ENCODE measurements at places on chromosomes 12 and 14.

- DNase-seq, result no peak
These were observed 27.4 kb downstream of the SRRM4 start for GRCh38 chr12:119008691-119009221.

- no peak for DNase-seq
These were observed 29.0 kb downstream of the PPFIBP1 start for GRCh38 chr12:27552886-27553560.

DNA sequence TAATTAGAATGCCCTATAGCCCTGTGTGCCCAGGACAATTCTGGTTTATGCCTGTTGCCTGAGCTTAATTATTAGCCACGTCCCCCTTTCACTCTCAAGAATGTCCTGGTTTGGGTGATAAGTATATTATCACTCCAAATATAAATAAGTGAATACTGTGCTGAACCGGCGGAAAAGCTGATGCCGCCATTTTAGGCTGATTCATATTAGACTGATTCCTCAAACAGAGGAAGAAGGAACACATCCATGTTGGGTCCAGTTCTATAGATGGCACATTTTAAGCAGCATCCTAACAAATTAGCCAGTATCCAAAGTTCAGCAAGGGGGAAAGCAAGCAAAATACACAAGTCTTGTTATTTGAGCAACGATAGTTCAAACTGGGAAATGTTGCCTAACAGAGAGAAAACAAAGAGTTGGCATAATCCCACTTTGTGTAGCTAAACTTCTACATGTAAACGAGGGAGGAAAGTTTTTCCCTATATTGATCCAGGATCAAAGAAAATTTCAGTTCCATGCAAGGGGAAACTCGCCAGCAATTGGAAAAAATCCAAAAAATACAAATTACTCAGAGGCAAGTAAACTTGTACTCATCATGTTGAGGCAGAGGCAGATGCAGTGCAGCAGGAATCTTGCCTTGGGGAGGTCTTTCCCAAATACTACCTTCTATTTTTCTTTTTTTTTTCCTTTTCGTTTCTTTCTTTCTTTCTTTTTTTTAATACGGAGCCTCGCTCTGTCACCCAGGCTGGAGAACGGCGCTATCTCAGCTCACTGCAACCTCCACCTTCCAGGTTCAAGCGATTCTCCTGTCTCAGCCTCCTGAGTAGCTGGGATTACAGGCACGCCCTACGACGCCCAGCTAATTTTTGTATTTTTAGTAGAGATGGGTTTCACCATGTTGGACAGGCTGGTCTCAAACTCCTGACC is 96.2 kb downstream of the ITPR2 start:
- no peak for DNase-seq

DNA sequence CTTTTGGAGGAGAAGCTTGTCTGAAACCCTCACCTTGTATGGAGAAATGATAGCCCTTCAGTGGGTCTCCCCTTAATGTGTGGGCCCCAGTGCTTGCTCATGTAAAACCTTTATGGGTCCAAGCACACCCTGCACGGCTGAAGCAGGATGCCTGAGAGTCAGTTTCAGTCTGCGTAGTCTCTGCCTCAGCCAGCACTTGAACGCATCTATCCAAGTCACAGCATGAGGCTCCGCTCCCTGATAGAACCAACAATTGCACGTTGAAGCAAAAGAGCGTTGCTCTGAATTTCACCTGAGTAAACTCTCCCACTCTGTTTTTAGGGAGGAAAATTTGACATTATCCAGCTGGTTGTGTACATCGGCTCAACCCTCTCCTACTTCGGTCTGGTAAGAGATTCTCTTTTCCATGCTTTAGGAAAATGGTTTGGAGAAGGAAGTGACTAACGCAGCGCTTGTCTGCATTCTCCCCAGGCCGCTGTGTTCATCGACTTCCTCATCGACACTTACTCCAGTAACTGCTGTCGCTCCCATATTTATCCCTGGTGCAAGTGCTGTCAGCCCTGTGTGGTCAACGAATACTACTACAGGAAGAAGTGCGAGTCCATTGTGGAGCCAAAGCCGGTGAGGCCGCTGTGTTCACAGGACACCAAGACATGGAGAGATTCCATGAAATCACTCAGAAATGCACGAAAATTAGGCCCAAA is 33.0 kb upstream of the P2RX4 start:
- no peak for DNase-seq

GRCh38 chr12:25800101-25800500 is 158.4 kb upstream of the RASSF8 start:
- DNase-seq, result no peak

DNA sequence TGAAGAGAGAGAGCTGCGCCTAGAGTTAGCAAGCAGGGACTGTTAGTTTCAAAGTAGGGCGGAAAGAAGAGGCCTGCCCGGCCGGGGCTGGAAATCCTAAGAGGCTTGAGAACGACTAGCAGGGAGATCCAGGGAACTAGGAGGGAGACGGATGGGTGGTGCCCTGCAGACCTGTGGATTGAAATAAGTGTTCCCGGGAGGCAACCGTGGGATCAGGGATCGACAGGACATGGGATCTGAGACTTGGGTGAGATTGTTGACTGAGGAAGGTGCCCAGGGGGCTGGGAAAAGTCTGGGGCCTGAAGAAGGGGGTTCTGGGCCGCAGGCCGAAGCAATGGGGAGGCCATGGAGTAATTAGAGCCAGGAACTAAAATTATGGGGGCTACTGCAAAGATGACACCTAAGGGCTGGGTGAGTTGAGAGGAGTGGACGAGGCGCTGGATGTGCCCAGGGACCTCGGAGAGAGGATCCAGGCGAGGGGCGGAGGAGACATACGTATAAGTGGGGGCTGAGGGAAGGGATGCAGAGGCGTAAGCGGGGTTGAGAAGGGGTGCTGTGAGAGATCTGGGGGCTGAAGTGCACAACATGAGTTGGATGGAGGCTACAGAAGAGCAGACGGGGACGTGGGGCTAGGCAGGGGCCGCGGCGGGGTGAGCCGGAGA is 635 bp downstream of the LTA4H start:
- no peak for DNase-seq

- no peak for DNase-seq
These were observed 138.7 kb upstream of the E2F7 start for GRCh38 chr12:77204083-77204482.

- no peak for DNase-seq
These were observed 204.7 kb downstream of the BCL11B start for GRCh38 chr14:99067141-99067920.

GRCh38 chr14:73878436-73878835 is 8.2 kb upstream of the ZNF410 start:
- no peak for DNase-seq

DNA sequence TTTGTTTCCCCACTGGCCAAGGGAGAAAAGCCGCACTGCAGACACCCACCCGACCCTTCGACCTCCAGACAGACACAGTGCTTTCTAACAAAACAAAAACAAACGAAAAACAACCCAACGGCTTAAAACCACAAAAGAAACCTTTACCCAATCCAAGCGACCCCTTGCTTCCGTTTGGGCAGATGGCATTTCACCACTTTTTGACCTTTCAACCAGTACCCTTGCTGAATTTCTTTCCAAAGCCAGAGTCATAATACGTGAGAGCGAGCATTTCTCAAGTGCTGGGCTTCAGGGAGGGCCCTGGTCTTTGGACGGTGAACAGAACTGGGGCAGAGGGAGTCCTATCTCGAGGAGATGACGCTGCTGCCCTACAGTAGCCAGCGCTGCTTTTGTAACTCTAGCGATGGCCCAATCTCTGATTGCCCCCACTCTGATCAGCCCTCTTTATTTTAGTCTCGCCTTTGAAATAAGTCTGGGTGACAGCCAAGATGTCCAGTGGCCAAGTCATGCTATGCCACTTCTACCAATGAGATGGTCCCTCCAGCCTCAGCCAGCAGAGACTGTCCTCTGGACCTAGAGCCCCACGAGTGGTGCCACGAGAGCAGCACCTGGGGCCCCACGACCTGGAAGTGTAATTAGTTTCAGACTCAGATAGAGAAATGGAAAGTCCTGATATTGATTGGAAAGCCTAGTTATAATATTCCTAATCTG is 21.9 kb upstream of the ADIPOR2 start:
- no peak for DNase-seq

DNA sequence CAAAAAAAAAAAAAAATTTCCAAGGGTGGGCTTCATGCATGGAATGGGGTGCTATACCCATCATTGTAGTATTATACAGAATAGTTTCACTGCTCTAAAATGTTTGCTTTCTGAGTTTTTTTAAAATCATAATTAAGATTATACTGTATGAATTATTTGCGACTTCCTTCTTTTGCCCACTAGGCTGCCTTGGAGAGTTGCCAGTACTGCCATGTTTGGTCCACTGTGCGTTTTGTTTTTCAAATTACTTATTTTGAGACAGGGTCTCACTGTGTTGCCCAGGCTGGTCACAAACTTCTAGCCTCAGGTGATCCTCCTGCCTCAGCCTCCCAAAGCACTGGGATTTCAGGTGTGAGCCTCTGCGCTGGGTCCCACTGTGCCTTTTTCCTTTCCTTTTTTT is 19.9 kb downstream of the PLBD2 start:
- DNase-seq, result no peak

DNA sequence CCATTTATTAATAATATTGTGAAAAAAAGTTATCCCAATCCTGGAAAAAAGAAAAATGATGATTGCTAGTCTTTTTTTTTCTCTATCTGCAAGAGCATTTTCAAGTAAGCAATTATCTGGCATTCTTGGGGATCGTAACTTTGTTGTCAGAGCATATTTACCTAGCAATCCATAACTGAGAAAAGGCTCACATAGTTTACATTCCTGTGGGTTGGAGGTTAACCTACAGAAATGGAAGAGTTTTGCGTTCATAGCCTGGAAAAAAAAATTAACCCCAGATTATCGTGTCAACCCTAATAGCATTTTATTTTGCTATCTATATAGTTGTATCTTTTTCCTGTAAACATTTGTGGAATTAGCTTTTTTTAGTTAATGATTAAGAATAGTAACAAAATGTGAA is 292.3 kb downstream of the DAD1 start:
- no peak for DNase-seq

DNA sequence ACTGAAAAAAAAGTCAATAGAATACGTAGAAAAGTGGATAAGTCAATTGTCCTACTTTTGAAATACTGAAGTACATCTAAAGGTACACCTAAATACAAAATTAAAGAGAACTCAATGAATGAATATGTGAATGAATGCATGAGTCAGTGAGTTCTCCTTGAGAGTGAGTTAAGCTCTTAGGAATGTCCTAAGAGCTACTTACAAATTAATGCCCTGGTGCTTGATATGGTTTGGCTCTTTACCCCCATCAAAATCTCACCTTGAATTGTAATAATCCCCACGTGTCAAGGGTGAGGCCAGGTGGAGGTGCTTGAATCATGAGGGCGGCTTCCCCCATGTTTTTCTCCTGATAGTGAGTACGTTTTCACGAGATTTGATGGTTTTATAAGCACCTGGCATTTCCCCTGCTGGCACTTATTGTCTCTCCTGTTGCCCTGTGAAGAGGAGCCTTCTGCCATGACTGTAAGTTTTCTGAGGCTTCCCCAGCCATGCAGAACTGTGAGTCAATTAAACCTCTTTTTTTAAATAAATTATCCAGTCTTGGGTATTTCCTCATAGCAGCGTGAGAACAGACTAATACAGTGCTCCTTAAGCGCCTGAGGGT is 192.2 kb upstream of the ARHGAP5 start:
- no peak for DNase-seq

DNA sequence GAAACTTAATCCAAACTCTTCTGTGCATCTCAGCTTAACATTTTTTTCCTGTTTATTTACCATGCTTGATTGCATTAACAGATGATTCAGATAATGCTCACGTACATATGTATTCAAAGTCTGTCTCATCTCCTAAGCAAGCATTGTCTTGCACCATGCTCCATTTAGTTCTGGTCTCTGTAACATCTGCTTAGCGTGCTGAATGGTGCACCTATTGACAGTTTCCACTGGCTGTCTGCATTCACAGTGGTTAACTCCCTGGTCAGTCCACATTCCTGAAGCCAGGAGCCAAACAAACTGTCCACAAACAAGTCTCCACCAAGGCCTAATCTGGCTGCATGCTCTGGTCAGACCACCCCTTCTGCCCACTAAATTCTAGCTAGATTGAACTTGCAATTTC is 83.9 kb downstream of the KNTC1 start:
- DNase-seq, result no peak

DNA sequence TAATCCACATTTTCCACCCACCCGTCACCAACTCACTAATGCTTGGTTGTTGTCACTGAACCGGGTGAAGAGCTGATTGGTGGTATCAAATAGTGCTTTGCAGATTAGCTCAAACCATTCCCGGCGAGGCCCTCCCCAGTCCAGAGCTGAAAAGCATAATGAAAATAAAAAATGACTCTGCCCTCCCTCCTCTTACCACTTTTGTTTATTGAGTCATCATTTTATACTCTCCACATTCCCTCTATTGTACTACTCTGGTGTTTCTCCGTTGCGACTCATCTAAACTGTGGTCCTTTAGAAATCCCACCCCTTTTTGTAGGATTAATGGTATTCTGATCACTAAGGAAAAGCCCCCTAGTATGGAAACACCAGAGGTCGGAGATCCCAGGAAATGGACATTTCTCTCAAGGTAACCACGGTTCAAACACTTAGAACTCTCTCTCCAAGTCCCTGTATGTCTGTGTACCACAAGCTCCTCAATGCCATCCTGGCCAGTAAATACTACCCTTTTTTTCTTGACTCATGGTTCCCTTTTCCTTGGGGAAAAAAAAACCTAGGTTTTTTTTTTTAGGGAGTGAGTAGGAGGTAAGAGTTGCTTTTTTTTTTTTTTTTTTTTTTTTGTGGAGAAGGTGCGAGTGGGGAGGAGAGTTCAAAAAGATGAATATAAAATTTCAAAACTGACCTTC is 42.0 kb downstream of the AREL1 start:
- DNase-seq, result no peak

DNA sequence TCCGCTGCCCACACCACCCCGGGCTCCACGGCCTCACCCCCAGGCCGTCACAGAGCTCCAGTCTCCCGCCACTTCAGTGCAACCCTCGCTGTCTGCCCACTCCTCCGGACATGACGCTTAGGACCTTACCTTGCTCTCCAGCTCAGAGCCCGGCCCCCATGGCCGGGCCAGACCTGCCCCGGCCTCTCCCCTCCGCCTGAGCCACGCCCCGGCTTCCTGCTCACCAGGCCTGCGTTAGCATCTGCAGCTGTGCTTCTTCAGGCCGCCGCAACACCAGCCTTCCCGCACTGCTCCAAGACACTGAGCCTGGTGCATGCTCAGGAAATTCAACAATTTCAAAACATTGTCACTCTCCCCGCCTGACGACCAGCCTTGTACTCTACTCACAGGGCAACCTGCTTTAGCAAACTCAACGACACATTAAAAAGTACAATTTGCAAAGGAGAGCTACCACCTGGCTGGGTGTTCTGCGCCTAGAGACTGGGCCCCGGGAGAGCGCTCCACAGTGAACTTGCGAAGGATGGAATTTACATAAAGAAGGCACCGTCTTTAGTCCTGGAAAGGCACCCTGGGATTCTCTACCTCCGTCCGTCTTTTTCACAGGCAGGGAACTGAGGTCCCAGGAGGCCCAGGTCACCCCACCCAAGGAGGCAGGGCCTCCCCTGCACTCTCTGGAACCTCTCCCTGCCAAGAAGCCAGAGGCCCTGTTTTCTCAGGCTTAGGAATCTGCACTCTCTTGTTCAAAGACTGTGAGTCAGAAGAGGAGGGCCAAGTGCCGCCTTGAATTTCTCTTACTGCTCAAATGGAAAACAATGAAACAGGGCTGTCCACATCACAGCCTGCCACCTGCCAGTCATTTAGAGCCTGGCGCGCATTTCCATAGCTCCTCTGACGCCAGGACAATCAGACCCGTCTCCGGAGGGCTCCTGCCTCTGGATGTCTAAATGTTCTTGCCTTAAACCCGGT is 51.3 kb downstream of the STX2 start:
- no peak for DNase-seq

- no peak for DNase-seq
These were observed 7.6 kb downstream of the YBX3 start for GRCh38 chr12:10715491-10715890.
